ENCODE measurements at places on chromosomes 16 and 17. TPM values are rescaled to one million over a fixed set of nuclear protein-coding genes. Genes with fewer than 3 reads are reported as not detected.

DNA sequence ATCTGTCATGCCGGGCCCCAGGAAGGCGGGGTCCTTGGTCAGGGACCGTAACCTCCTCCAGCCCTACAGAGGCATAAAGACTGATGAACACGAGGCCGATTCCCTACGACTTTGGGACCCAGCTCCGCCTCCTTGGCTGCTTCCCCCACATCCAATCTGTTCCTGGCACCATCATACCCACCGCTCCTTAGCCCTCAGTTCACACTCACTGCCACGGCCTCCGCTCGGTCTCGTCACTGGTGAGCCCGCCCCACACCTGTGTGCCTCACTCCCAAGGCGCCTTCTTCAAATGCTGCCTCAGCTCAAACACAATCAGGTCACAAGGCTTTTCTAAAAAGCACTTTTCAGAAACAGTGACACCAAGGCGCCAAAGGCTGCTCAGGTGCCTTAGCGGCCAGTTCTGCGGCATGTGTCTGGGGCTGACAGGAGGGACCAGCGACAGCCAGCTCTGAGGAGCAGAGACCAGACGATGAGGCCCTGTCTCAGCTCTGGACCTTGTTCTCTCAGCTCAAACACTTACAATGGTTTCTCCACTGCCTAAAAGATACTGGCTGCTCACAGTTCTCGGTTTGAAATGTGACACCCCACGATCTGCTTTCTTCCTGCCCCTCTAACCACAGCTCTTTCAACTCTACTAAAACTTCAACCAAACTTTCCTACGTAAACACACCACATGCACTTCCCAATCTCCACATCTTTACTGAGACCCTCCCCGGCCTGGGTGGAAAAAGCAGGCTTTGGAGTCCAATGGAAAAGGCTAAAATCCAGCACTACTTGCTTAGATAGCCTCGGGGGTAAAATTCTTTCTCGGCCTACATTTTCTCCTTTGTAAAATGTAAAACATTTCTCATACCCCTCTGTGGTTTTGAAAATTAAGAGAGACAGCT lies 33.2 kb downstream of the CYB5D2 start:
- no peak for ATAC-seq

IL32 gene
- 3.7 TPM for total RNA-seq

DNA sequence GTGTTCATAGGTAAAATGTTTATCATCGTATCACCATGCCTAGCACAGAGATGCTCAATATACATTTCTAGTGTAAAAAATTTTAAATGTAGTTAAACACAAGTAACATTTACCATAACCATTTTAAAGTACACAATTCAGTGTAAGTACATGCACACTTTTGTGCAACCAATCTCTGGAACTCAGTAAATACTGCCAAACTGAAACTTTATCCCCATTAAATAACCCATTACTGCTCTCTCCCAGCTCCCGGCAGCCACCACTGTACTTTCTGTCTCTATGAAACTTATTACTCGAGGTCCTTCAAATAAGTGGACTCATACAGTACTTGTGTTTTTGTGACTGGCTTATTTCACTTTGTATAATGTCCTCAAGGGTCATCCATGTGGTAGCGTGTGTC lies 29.0 kb downstream of the RMI2 start:
- ATAC-seq = no peak

MYOCD gene
- total RNA-seq = 1.3 TPM

DNA sequence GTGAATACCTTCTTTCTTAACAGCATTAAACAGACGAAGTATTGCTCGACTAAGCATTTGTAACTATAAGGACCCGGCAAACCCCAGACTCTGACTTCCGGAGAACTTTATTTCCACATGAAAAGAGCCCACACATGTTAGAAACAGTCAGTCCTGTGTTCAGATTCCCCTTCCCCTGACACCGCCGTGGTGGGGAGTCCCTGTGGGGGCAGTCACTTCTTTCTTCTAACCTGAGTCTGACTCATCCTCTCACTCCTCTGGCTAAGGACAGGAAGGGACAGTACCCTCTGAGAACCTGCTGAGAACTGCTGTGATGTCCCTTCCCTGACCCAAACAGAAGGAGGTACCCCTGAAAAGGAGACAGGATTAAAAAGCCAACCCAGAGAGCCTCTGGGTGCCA lies 165.1 kb downstream of the XYLT1 start:
- peak; percentile 27 for ATAC-seq

LRRC36 gene
- total RNA-seq = not detected

- no peak for ATAC-seq
These were observed 70.3 kb downstream of the PMP22 start for GRCh38 chr17:15194859-15195277.

KRTAP2-2 gene
- total RNA-seq = not detected

KRT20 gene
- 0.20 TPM for total RNA-seq

- ATAC-seq = peak; percentile 13
These were observed at the start of gene PITPNM3 for GRCh38 chr17:6556121-6557039. TSS of gene PITPNM3 (minus strand) at chr17:6556555. CDS start at chr17:6556406, 149 bp downstream.

DNA sequence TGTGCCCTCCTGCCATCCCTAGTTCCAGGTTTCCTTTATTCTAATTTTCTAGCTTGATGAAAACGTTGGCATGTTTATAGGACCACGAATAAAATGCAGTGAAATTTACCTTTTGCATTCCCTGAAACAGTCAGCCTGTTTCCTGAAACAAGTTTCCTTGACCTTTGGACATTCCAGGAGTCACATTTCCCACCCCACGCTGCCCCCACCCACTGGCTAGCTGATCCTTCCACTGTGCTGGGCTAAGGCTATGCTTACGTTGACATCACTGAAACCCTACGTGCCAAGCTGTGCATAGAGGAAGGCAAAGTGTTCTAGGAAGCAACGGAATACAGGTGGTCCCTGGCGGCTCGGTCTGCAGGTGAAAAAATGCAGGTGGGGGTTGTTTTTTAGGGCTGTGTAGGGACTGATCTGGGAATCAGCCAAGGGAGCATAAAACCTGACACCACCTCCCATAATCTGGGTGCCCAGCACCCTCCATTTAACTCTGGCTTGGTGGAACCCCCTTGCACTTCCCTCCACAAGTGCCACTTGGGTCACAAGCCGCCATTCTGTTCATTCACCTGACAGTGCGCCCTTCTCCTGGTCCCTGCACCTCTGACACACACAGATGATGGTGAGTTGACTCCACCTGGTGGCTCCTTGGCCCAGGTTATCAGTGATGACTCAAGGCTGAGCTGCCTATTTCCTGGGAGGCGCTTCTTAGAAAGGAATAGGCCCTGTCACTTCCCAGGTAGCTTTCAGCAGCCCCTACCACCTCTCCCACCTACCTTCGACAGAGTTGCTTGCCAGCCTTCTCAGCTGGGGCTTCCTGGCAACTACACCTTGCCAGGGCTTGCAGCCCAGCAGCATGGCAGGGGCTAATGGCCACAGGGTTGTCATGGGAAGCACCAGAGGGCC lies 83.7 kb downstream of the N4BP1 start:
- ATAC-seq = peak; percentile 88

- ATAC-seq = peak; percentile 89
These were observed 20.4 kb downstream of the HDAC5 start for GRCh38 chr17:44102849-44103622.

WFIKKN1 gene
- 0.08 TPM for total RNA-seq

DNA sequence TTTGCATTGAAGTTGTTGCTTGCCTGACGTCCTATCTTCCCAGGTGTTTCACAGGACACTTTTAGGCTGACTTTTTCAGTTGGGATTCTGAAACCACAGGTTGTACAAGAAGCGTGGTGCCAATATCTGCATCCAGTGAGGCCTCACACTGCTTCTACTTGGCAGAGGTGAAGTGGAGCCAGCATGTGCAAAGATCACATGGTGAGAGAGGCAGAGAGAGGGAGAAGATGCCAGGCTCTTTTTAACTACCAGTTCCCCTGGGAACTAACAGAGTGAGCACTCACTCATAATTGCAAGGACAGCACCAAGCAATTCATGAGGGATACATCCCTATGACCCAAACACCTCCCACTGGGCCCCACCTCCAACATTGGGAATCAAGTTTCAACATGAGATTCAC lies 5.8 kb upstream of the ABCA6 start:
- no peak for ATAC-seq
